T-helper 2 cell (primary cell): ENCODE measurements at places on chromosomes 11 and 22.

DNA sequence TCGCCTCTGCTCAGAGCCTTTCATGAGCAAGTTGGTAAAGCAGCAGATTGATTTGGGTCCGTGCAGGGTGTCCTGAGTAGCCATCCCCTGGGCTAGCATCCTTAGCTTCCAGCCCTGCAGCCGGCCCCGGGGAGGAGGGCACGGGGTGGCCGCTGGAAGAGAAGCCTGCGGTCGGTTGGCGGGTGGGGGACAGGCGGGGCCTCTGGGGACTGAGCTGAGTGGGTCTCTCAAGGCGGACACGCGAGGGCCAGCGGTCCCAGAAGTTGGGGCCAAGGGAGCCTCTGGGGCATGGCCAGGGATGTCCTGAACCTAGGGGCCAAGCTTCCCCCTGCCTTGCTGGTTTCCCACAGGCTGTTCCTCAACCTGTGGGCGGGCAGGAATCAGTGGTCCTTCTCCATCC, 143.0 kb downstream of the TBC1D22A start:
- no peak for DNase-seq

- DNase-seq: no peak
Measured at GRCh38 chr11:48044577-48044976, 64.2 kb downstream of the PTPRJ start.

GRCh38 chr22:49954991-49955580, 5.5 kb upstream of the PIM3 start:
- no peak for DNase-seq

- no peak for DNase-seq
Measured at GRCh38 chr11:112685111-112685510, 276.1 kb upstream of the NCAM1 start.

- no peak for DNase-seq
Measured at GRCh38 chr11:129699711-129700304, 115.8 kb upstream of the TMEM45B start.

- no peak for DNase-seq
Measured at GRCh38 chr22:38754751-38755154, 1.0 kb downstream of the SUN2 start.

DNA sequence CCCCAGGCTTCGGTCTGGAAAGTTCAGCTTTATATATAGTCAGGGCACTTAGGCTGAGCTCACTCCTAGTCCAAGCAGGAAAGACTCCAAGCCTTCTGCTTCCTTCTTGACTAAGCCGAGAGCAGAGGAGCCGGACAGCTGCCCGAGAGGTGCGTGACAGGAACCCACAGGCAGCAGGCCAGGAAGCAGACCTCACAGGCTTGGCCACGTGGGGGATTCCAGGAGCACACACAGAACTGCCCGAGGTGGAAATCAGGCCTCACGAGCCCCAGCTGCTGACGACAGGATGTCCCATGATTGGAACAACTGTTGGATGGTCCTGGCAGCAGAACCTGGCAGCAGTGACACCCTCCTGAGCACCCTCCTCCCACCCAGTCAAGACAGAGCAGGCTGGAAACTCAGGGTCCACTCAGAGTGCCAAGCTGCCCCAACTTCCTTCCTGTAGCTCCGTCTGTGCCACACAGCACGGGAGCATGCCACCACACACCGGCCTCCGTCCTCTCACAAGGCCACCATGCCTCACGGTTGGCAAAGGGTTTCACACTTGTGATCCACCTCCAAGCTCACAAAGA, 5.4 kb downstream of the PLA2G6 start:
- peak; percentile 68 for DNase-seq

DNA sequence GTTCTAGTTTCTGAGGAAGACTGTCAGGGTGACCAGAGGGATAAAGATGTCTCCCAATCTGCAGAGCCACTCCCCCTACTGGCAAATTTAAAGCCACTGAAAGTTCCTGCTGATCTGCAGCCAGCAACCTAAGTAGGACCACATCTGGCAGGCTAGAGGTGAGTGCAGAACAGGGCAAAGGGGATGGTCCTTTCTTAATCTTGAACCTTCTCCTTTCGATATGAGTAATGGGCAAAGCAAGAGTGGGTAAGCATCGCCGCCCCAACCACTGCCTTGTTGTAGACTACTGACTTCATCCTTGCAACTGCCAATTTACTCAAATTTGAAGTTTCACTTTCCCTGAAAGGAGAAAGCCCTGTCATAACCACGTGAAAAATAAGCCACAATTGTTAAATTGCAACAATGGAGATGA, 30.7 kb downstream of the SCUBE2 start:
- peak; percentile 95 for DNase-seq

GRCh38 chr22:37739611-37740049, 42.8 kb downstream of the TRIOBP start:
- no peak for DNase-seq

DNA sequence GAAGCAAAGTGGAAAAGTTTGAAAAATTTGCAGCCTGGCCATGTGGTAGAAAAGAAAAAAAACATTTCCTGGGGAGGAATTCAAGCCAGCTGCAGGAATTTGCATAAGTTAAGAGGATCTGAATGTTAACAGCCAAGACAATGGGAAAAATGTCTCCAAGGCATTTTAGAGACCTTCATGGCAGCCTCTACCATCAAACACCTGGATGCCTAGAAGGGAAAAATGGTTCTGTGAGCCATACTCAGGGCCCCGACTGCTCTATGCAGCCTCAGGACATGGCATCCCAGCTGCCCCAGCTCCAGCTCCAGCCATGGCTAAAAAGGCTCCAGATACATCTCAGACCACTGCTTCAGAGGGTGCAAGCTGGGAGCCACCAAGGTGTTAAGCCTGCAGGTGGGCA, 149.1 kb upstream of the SOX6 start:
- no peak for DNase-seq

DNA sequence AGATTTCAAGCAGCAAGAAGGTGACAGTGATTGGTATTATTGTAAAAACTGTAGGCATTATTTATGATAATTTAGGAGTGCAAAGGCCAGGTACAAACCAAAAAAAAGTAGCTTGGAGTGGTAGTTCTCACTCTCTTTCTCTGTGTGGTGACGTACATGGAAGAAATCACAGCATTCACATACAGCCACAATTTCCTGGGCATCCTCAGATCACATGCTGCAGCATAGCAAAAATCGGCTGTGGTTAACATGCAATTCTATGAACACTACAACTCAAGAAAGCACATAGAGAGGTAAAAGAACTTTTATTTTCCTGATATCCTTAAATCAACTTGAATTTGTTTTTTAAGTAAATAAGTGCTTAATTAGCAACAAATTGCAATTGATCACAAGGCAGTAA, 875.8 kb downstream of the DLG2 start:
- no peak for DNase-seq

DNA sequence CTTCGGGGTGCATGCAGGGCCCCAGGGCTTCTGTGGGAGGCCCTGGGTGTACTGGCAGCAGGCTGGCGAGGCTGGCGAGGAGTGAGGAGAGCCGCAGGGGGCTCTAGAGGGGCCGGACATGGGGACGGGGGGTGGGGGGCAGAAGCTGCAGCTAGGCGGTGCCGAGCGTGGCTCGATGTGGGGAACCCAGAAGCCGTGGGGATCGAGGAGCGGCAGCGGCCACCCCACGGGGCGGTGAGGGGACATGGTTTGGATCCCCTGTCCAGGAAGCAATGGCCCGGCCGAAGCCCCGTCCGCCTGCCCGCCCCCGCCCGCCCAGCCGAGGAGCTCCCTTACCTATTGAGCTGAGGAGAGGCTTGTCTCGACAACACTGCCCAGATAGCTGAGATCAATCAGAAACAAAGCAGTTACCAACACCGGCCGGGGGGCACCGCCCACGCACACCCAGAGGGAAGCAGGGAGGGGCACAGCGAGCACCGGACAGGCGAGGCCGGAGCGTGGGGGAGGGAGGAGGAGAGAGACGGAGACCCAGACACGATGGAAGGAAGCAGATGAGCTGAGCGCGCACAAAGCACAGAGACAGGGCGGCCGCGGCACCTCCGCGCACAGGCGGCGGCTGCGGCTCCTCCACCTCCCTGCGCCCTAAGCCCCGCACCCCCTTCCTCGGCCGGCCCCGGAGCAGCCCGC, 38.7 kb downstream of the IGSF9B start:
- DNase-seq: no peak

DNA sequence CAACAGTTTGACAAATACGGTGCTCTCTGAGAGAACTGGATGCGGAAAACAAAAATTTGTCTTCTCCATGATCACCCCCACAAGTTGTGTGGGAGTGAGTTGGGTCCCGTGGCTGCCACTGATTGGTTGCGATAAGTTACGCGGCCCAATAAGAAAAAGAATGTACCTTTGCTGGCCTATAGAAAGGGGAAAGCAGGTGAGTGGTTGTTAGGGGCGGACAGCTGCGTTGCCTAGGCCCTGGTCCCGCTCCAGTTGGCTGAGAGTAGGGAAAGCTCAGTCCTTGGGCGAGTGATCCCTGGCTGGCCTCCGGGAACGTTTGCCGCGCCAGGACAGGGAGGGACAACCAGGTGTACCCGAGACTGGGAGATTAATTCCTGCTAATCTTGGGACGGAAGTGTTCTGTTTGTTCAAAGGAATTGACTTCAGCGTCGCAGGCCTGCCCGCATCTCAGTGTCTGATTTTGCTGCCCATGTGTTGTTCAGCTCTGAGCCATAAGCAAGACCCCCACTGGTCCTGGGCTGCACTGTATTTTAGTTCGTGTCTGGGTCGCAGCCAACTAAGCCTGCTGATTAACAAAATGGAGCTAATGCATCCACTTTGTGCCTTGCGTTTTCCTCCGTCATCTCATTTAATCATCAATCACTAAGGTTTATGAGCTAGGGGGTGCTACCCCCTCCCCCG, 773 bp upstream of the SYVN1 start:
- DNase-seq: peak; percentile 52

DNA sequence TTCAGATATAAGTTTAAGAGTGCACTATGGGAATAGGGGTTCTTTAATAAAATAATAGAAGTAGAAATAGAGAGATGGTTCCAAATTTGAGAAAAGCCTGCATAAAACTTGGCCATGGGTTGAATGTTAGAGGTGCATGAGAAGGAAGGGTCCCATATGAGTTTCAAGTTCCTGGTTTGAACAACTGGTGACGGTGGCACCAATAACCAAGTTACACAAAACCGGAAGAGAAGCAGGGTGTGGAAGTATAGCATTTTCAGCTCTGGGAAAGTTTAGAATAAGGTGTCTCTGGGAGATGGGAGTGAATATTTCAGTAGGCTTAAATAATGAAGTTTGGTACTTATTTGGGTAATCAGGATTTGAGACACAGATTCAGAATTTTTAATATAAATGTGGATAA, 2.4 kb downstream of the CASP1 start:
- DNase-seq: no peak

DNA sequence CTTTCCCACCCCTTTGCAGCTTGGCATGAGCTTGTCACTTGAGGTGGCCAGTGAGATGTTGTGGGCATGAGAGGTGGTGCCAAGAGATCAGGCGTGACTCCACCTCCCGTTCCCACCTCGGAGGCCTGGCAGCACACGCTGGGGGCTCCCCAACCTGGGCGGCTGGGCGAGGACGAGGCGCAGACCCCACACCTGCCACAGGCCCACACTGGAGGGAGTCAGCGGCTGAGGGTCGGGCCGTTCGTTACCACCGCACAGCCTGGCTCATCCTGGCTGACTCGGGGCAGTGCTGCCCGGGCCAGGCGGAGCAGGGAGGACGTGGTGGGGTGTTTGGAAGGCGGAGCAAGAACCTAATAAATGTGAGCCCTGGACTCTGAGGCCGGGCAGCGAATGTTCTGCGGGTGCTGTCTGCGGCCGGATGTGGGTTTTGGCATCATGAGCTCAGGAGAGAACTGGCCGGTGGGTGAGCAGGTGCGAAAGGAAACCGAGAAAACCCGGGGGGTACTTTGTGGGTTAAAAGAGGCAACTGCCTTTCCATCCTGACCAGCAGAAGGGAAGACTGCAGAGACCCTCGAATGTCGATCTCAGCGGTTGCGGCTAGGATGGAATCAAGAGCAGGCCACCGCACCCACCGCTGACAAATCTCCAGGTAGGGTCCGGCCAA, 10.2 kb upstream of the IFITM3 start:
- DNase-seq: peak; percentile 48

DNA sequence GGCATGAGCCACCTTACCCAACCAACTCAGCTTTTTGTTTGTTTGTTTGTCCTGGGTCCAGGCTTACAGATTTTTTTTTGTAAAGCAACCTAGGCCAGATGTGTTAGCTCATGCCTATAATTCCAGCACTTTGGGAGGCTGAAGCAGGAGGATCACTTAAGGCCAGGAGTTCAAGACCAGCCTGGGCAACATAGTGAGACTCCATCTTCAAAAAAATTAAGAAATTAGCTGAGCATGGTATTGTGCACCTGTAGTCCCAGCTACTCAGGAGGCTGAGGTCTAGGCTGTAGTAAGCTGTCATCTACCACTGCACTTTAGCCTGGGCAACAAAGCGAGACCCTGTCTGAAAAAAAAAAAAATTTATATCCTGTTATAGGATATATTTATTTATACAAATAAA, 28.7 kb upstream of the GRK2 start:
- DNase-seq: no peak

DNA sequence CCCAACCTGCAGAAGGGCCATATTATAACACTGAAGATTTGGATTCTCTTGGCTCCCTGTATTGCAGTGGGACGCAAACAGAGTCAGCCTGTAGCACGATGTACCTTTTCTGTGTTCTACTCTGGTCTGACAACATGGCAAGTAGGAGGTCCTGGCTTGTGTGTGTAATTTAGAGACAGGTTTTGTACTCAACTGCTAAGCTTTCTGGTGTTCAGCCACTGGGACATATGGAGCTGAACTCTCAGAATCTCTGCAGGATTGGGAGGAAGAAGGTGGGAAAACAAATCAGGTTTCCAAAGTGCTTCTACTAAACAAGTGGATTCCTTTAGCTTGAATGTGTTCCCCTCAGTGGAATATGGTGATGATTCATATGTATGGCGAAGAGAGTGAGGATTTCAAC, 192.5 kb upstream of the MTMR2 start:
- DNase-seq: no peak

- no peak for DNase-seq
Measured at GRCh38 chr22:29141078-29141688, 64.5 kb upstream of the EMID1 start.

DNA sequence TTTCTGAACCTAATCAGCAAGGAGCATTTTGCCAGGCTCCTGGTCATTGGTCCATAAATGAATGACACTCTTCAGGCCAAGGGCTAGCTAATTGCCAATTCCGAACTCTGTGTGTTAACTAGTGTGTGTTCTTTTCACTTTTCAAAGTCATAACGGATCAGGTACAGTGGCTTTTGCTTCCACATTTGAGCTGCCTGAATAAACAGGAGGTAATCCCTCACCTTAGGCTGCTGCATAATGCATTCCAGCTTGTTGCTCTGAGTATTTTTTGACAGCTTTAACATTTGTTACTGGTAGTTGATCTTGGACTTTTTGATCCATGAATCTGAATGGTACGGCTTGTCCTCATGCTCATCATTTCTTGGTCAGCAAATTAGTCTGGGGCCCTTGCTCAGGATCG, 485.1 kb downstream of the CNTN5 start:
- no peak for DNase-seq
